ENCODE measurements at places on chromosomes 4 and X.
A peak's percentile ranks its signal among the peaks of the same experiment; 100 is the strongest.

DNA sequence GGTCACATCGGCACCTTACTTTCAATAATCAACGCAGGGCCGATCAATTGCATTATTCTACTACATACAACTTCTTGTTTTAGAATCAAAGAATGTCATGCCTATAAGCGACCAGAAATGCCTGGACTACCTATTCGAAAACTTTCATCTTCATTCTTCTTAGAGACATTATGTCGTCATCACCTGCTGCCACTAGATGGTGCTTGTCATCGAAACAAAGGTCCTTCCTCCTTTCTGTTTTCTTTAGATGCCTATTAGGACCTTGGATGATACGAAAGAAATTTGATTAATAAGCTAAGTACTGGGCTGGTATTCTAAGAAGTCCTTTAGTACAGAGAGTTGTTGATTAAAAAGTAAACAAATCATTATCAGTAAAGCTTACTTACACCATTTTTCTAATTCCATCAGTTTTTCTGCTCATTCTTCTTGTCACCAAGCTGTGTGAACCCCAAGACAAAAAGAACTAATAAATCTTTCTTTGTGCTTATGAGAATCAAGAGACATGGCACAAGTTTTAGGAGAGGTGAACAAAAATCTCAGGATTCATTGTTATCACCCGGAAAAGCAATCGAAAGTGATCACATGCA lies 154.5 kb upstream of the SLC4A4 start:
- DNase-seq: peak; percentile 50

DNA sequence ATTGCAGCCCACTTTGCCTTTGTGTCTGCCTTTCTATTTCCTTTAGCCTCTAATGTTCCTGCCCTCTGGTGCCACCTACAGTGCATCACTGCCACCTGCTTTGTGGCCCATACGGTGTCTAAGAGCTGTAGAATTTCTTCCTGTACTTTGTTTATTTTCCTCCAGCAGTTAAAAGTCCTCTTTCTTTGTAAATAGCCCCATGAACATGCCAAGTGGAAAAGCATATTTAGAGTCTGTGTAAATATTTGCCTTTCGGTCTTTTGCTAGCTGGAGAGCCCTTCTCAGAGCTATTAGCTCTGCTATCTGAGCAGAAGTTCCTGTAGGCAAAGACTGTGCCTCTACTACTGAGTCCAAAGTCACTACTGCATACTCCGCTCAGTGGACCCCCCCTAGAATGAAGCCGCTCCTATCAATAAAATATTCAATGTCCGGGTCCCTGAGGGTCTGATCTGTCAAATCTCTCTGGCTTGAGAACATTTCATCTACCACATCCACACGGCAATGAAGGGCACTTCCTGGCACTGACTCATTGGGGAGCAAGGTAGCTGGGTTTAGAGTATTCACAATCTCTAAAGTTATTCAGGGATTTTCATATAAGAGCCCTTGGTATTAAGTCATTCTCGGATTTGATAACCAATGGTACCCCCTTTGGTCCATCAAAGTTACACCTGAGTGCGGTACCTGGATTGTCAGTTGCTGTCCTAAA lies 36.3 kb downstream of the SULT1E1 start:
- DNase-seq: peak; percentile 56

DNA sequence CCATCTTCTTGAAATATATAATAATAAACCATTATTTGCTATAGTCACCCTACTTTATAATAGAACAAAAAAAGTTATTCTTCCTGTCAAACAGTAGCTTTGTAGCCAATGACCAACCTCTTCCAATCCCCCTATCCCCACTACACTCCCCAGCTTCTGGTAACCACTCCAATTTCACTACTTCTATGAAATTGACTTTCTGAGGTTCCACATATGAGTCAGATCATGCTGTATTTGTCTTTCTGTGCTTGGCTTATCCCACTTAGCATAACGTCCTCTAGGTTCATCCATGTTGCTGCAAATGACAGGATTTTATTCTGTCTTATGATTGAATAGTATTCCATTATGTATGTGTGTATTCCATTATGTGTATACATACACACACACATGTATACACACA lies 809.7 kb upstream of the NDST4 start:
- DNase-seq: no peak

GRCh38 chr4:182537031-182537795 lies 294.0 kb downstream of the TENM3 start:
- DNase-seq: no peak

GRCh38 chr4:20311856-20312255 lies 60.2 kb downstream of the SLIT2 start:
- no peak for DNase-seq

- no peak for DNase-seq
Observed at GRCh38 chr4:86586626-86587380, 7.3 kb upstream of the PTPN13 start.

DNA sequence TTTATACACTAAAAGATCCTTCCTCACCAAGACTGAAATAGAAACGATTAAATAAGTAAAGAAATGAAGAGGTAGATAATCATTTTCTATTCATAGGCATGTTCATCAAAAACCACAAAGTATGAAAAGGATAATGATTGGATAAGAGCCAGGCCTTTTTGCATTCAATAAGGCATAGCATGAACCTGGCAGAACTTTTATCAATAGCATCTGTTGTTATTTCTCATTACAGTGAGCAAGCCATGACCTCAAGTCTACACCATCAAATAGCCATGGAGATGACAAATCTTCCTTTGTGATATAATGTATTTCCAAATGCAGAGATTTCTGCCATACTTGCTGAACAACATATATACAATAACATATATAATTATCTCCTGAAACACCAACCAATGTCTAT lies 206.0 kb upstream of the SLC7A11 start:
- DNase-seq: no peak

DNA sequence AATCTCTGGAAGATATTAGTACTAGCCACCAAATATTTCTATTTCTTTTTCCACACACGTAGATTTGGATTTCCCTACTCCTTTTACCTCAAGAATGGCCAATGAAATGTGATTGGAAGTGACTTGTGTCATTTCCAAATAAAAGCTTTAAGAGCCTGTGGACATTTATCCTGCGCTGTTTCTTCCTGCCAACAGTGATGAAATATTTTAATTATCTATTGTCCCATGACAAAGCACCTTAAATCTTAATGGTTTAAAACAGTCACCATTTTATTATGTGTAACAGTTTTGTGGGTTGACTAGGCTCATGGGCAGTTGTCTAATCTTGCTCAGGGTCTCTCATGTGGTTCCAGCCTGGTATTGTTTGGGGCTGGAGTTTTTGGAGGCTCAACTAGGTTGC lies 3.5 kb upstream of the PGRMC2 start:
- no peak for DNase-seq

DNA sequence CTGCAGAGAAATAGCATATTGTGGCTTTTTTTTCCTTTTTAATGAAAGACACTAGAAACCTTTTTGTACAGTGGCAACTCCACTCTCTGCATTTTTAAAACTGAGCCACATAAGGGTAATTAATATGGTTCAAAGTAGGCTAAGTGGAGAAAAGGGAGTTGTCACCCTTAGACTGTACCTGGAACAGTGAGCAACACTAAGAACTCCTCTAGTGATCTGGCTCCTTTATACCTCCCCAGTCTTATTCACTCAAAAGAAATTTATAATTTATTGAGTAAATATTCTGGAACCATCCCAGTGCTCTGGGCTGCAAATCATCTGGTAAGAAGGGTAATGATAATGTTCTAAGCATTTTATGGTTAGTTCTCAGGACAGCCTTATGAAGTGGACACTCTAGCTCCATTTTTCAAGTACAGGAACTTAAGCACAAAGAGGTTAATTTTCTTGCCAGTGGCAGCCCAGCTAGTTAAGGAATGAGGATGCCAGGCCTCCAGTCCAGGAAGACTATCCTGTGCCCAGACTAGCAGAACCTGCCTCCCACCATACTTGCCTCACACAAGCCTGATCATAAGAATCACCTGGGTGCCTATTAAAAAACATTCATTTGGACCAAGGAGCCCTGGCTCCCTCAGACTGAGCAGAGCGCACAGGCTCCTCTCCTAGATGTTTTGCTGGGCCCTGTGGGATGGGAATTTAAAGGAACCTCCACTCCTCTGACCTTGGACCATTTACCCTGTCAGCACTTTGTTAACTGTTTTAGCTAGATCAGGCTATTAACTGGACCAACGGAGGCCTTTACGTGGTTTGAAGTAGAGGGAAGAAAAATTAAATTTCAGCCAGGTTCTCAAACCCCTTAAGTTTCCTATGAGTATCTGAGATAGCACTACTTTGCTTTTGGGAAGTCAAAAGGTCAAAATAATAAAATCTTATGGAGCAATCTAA lies 102.6 kb downstream of the PDE5A start:
- DNase-seq: no peak

DNA sequence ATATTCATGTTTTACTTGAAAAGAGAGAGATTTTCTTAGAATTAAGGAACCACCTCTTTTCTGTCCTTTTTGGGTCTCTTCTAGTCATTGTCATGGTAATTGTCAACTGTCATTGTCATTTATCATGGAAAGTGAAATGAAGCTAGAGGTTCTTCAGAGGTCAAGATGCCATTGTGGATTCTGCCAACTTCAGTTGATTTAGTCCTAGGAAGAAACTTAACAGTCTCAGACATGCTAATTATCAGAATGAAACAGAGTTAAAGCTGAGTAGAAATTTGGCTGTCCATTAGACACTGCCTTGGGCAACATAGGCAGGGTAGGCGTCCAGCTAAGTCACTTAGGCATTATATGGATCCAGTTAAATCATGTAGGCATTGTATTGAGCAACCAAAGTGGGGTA lies 796.1 kb upstream of the ADGRL3 start:
- DNase-seq: no peak

DNA sequence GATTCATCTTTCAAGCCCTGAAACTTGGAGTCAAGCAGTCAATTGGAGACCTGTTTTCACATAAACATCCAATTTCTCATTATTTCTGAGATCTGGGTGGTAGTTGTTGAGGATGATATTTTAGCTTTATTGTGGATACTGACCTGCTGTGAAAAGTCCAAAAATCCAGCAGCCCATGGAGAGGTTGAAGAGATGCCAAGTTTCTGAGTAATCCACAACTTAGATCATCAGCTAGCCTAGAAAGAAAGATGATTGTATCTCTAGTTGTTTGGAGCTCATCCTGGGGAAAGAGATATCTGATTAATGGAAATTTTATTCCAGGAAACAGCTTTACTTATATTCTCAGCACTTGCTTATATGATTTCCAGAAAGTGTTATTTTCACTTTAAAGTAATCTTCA lies 48.6 kb upstream of the DCX start:
- DNase-seq: no peak

GRCh38 chr4:10704430-10704810 lies 19.9 kb upstream of the CLNK start:
- DNase-seq: no peak

GRCh38 chr4:88523325-88524129 lies at the start of gene PYURF:
TSS of gene PYURF (minus strand) at chr4:88523776. CDS start at chr4:88523700, 76 bp downstream.
- DNase-seq: peak; percentile 66

- no peak for DNase-seq
Observed at GRCh38 chr4:38582445-38582844, 81.6 kb upstream of the KLF3 start.

GRCh38 chr4:119657111-119657611 lies 28.6 kb upstream of the PDE5A start:
- DNase-seq: no peak

DNA sequence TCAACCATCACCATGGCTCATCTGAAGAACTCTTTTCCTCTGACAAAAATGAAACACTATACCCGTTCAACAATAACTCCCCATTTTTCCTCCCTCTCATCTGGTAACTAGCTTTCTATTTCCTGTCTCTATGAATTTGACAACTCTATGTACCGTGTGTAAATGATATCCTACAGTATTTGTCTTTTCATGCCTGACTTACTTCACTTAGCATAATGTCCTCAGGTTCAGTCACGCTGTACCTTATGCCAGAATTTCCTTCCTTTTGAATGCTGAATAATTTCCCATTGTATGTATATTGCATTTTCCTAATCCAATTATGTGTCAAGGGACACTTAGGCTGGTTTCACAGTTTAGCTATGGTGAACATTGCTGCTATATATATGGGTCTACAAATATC lies 18.2 kb downstream of the MAGEA9 start:
- DNase-seq: no peak
